ENCODE measurements at places on chromosomes 12 and 14. TPM values are rescaled to one million over a fixed set of nuclear protein-coding genes. Genes with fewer than 3 reads are reported as not detected.

DNA sequence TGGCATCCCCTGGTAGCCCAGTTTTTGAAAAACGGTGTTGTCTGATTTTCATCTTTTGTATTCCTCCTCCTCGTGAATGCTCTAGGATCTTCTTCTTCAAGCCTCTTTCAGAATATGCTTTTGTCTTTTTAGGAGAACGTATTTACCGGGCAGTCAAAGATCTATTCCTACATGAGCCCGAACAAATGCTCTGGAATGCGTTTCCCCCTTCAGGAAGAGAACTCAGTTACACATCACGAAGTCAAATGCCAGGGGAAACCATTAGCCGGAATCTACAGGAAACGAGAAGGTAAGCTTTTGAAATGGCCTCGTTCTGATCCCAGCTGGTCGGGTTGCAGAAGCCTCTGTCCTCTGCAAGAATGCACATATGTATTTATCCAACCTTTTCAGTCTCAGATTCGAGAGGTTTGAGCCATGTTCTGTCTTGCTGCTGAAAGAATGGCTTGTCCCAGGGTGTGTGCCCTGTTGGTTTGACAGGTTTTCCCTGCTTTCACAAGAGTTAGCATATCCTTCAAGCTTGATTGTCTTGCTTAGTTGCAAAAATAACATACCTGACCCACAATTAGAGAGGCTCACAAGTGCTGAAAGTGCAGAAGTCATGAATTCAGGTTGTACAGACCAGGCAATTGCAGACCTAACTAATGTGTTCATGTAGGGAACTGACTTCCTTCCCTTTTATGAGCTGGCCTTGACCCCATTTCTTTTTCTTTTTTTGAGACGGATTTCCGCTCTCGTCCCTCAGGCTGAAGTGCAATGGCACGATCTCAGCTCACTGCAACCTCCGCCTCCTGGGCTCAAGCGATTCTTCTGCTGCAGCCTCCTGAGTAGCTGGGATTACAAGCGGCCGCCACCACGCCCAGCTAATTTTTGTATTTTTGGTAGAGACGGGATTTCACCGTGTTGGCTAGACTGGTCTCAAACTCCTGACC, 6.8 kb downstream of the KMT5A start:
- no peak for DNase-seq

FGF6 gene
- polyA plus RNA-seq, result 0.16 TPM

CACNA2D4 gene
- polyA plus RNA-seq, result 4.5 TPM

- no peak for DNase-seq
These were observed 33.1 kb upstream of the G2E3 start for GRCh38 chr14:30525833-30526232.

LTB4R2 gene
- polyA plus RNA-seq, result 2.8 TPM

- no peak for DNase-seq
These were observed 256.7 kb upstream of the PLEKHG7 start for GRCh38 chr12:92446083-92446460.

- DNase-seq, result no peak
These were observed 76.5 kb downstream of the SNAPC1 start for GRCh38 chr14:61838661-61839245.

- DNase-seq, result no peak
These were observed 16.1 kb downstream of the TAMALIN start for GRCh38 chr12:52022841-52023181.

GRCh38 chr12:52257074-52257551, 17.3 kb upstream of the KRT86 start:
- no peak for DNase-seq

DNA sequence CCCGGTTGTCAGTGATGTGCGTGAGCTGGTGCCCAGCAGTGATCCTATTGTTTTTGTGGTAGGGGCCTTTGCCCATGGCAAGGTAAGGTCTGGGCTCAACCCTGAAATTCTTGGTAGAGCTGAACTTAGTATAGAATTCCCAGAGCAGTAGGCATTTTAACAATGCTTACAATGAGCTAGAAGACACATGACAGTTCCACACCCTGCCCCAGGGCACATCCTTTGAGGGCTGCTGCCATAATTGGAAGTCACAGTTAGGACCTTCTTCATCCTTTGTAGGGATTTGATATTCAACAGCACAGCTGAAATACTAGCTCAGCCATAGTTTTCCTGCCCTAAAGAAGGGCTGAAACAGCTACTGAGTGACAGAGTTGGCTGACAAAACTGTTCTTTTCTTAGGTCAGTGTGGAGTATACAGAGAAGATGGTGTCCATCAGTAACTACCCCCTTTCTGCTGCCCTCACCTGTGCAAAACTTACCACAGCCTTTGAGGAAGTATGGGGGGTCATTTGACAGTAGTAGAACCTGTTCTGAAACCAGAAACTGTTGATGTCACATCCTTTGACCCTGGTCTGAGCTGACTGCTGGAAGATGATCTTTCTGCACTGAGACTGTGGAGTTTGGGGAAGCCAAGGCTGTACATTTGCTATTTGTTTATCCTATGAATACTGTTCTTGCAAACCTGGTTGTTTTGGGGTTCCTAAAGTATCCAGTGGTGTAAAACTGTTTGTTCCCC, 4.8 kb downstream of the EMG1 start:
- no peak for DNase-seq

GRCh38 chr14:75705014-75705413, 44.0 kb downstream of the TTLL5 start:
- no peak for DNase-seq

GRCh38 chr12:55780685-55781084, 36.8 kb downstream of the SARNP start:
- no peak for DNase-seq

CPNE6 gene
- polyA plus RNA-seq, result 1.9 TPM

GRCh38 chr14:49206828-49207227, 379.4 kb downstream of the RPS29 start:
- peak; percentile 32 for DNase-seq

DNA sequence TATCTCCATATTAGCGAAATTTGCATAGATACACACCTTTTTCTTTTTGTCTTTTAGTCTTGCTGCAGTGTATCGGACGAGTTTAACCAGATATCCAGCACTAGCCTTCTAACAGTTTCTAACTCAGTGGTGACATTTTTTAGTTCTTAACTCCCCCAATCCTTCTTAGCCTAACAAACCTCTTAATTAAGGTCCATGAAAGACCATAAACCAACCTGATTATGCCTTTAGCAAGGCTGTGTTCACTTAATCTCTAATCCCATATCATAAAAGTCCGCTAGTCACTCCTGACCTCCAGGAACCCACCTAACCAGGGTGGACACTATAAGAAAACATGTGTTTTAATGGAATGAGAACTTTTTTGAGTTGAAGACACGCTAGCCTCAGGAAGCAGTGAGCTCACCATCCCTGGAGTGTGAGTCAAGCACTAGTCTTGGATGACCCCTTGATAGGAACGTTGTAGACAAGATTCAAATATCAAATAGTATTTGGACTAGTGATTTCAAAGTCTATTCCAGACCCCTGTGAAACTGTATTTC, 9.5 kb downstream of the CDKN1B start:
- no peak for DNase-seq

DNA sequence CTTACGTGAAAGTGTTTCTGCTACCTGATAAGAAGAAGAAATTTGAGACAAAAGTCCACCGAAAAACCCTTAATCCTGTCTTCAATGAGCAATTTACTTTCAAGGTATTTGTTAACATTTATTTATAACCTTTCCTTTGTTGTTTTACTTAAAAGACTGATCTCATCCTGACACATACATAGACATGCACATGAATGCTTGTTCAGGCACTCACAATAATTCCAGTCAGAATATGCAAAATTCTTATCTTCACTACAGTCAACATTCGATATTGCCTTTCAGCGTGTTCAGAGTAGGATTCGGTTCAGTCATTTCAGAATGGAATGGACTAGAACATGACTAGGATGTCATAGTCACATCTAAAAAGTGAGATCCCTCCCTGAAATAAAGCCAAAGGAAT, 394.6 kb downstream of the PAWR start:
- DNase-seq, result no peak

DNA sequence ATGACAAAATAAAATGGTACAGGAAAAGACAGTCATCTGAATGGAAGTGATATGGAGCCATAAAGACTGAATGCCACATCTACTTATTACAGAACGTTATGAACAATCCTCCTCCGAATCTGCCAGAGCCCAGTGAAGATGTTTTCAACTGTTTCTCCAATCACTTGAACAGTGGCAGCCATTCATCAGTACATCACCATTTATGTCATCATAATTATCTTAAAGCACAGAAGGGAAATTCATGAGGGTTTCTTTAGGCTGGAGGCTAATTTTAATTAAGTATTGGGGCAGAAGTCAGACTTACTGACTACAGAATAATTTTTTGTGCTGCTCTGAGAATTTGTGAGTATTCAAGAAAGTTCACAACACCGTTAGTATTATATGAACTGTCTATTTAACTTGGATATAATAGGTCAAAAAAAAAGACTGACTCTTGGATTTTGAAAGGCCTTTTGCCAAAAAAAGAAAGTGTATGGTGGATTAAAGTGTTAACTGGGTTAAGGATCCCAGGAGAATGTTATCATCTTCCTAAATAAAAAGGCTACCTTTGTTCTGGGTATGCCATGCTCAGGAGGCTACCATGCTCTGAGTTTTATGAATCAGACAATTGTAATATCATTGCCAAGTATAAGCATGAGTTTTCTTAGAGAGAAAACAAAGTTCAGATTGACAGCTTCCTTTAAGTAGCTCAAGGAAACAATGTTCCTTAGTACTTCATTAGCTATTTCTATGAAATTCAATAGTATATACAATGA, 40.1 kb downstream of the PDZRN4 start:
- no peak for DNase-seq

- no peak for DNase-seq
These were observed 95.6 kb downstream of the BCL11B start for GRCh38 chr14:99176156-99176945.

- DNase-seq, result no peak
These were observed 11.6 kb downstream of the WNT5B start for GRCh38 chr12:1640328-1641234.

HOXC5 gene
- polyA plus RNA-seq, result 0.11 TPM

GRCh38 chr12:111573476-111573875, 25.6 kb downstream of the ATXN2 start:
- no peak for DNase-seq

GRCh38 chr12:120760349-120761254, 35.0 kb downstream of the ACADS start:
- peak; percentile 40 for DNase-seq

GRCh38 chr14:75461303-75461702, 33.5 kb downstream of the JDP2 start:
- no peak for DNase-seq

- no peak for DNase-seq
These were observed 127.7 kb downstream of the APAF1 start for GRCh38 chr12:98772818-98773217.

DNA sequence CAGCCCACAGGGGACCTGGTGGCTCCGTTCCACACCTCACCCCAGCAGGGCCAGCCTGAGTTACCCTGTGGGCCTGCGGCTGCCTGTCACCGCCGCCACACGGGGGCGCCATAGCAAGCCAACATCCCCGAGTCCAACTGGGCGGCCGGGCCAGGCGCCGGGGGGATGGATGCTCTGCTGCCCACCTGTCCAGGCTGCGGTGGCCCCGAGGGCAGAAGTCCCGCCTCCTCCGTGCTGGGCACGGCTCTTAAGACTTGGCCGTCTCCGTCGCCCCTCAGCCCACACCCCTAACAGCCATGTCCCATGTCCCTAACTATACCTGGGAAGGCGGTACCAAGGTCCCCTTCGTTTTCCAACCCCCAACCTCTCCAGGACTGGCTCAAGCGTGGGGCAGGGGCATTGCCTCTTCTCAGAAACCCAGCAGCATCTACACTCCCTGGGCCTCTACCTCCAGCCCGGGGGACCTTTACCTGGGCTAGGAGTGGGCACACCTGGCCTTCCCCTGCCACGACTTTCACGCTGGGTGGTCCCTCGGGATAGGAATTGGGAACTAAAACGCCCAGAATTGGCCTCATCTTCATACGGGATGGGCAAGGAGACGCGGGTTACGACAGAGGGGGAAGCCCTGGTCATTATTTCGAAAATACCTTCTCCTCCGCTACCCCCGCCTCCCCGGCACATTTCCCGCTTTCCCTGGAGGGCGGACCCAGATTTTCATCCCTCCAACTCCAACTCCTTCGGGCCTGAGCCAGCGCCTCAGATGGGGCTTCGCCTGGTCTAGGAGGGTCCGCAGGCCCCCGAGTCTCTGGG, 1.1 kb upstream of the CYP46A1 start:
- no peak for DNase-seq

DNA sequence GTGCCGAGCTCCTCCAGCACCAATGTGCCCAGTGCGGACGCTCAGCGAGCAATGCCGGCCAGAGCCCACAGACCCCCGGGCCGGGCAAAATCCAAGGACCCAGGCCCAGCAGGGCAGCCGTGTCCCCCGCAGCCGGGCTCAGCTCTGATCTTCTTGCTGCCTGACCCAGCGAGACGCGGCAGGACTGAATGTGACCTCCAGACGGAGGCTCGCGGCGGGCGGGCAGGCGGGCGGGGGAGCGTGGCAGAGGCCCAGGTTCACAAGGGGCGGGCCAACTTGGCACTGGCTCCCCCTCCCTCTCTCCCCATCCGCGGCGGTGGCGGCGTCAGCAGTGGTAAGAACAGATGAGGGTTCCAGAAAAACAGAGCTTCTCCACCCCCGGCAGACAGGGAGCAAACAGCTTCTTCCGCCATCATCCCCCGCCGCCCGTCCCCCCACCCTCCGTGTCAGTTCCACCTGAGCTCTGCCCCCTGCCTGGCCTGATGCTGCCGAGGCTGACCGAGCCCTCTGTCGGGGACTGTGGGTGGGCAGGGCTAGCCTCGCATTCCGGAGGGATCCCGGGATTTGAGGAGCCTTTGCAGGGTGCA, 94.3 kb downstream of the RFLNA start:
- no peak for DNase-seq

- peak; percentile 95 for DNase-seq
These were observed 107.5 kb upstream of the ATF7IP start for GRCh38 chr12:14257734-14258574.

PTPRO gene
- polyA plus RNA-seq, result 0.91 TPM

CCDC38 gene
- 0.03 TPM for polyA plus RNA-seq

- DNase-seq, result no peak
These were observed 8.6 kb downstream of the EVL start for GRCh38 chr14:100073576-100074430.

DNA sequence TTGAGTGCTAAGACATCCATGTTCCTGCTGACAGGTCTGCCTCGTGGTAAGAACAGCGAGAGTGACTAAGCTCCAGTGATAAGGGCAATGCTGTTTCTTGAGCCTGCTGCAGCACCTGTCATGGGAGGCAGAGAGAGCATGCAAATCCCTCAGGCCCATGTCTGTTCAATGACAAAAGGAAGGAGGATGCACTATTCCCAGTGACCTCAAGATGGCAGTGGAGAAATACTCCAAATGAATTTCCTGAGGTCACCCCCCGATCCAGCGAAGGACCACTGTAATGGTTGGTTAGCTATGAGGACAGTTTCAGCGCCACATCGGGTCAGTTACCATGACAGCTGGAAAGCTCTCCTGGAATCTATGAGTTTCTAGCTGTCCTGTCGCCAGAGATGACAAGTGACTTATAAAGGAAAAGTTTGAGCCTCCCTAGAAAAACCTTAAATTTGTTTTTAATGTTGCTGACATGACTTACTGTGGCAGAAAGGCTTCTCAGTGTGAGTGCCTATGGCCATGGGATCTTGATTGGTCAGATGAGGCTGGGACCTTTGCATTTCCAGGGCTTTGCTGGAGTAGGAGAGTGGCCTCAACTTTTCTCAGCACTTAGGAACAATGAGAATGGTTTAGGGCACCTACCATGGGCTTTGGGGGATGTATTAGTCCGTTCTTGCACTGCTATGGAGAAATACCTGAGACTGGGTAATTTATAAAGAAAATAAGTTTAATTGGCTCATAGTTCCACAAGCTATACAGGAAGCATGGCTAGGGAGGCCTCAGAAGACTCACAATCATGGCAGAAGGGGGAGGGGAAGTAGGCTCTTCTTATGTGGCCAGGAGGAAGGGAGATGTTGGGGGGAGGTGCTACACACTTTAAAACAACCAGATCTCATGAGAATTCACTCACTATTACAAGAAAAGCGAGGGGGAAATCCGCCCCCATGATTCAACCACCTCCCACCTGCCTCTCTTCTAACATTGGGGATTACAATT, 88.0 kb upstream of the TMEM260 start:
- no peak for DNase-seq
